Body of pancreas (tissue), 4 donors: ENCODE measurements at places on chromosomes 12 and 14. TPM values are rescaled to one million over a fixed set of nuclear protein-coding genes. Genes with fewer than 3 reads are reported as not detected.

LMNTD1 gene
- total RNA-seq = 1.3 TPM

GRCh38 chr14:100855256-100855930, 29.5 kb downstream of the MEG3 start:
- no peak for DNase-seq
- no peaks in the 10 kb centered on the region for H3K4me1 ChIP-seq
- H3K36me3 ChIP-seq = no peaks in the 10 kb centered on the region
- H3K27ac ChIP-seq = no peak overlapping the region
- no peaks in the 10 kb centered on the region for H3K27me3 ChIP-seq
- H3K4me3 ChIP-seq = no peak overlapping the region

- H3K27me3 ChIP-seq = no peaks in the 10 kb centered on the region
- DNase-seq = no peak
- no peak overlapping the region for H3K4me3 ChIP-seq
- no peak overlapping the region for H3K27ac ChIP-seq
- no peaks in the 10 kb centered on the region for H3K4me1 ChIP-seq
- no peaks in the 10 kb centered on the region for H3K36me3 ChIP-seq
Measured at GRCh38 chr12:80517655-80518054, 73.6 kb downstream of the PTPRQ start.

GRCh38 chr12:69329669-69330428, 18.3 kb upstream of the LYZ start:
- peak overlapping the region; percentile 12 for H3K4me3 ChIP-seq
- DNase-seq = no peak
- no peaks in the 10 kb centered on the region for H3K27me3 ChIP-seq
- no peaks in the 10 kb centered on the region for H3K36me3 ChIP-seq
- H3K27ac ChIP-seq = peak overlapping the region; percentile 87
- peaks cover 41% of the 10 kb centered on the region for H3K4me1 ChIP-seq

GRCh38 chr12:124277394-124278241, 17.3 kb upstream of the RFLNA start:
- no peak overlapping the region for H3K4me3 ChIP-seq
- no peak overlapping the region for H3K27ac ChIP-seq
- no peak for DNase-seq
- no peaks in the 10 kb centered on the region for H3K36me3 ChIP-seq

- no peaks in the 10 kb centered on the region for H3K4me1 ChIP-seq
- no peaks in the 10 kb centered on the region for H3K36me3 ChIP-seq
- no peak for DNase-seq
- H3K27me3 ChIP-seq = peaks cover 5% of the 10 kb centered on the region
- no peak overlapping the region for H3K4me3 ChIP-seq
- H3K27ac ChIP-seq = no peak overlapping the region
Measured at GRCh38 chr12:51540996-51541395, 50.0 kb upstream of the SCN8A start.

- no peak for DNase-seq
- H3K27ac ChIP-seq = no peak overlapping the region
- no peak overlapping the region for H3K4me3 ChIP-seq
- no peaks in the 10 kb centered on the region for H3K36me3 ChIP-seq
- peaks cover 30% of the 10 kb centered on the region for H3K4me1 ChIP-seq
- H3K27me3 ChIP-seq = no peaks in the 10 kb centered on the region
Measured at GRCh38 chr12:55925371-55925770, 2.3 kb downstream of the PYM1 start.

DNA sequence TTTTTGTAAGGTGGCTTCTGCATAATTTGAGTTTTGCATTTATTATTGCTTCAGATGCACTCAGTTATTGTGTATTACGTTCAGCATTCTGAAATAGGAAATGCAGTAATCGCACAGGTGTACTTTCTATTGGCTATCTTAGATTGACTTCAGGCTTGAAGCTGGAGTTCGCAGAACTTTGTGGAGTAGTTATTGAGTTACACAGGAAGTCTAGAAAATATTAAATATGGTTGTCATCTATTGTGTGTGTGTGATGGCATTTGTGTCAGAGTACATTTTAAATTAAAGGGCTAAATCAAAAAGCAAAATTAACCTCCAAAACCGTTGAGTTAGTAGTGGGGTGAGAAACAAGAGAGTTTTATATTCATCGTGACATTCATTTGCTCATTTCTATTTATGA, 2.7 kb downstream of the ARID2 start:
- H3K36me3 ChIP-seq = no peaks in the 10 kb centered on the region
- DNase-seq = no peak
- H3K4me3 ChIP-seq = no peak overlapping the region
- peak overlapping the region; percentile 99 for H3K27ac ChIP-seq
- H3K4me1 ChIP-seq = peaks cover 30% of the 10 kb centered on the region

- DNase-seq = no peak
- no peak overlapping the region for H3K4me3 ChIP-seq
- peaks cover 93% of the 10 kb centered on the region for H3K4me1 ChIP-seq
- no peaks in the 10 kb centered on the region for H3K36me3 ChIP-seq
- peak overlapping the region; percentile 42 for H3K27ac ChIP-seq
Measured at GRCh38 chr14:69648480-69649451, 37.4 kb downstream of the SUSD6 start.
